GM04504 (cell line): ENCODE measurements at places on chromosomes 1 and 21.

- no peak for DNase-seq
These were observed 570 bp upstream of the NPR1 start for GRCh38 chr1:153677718-153678518.

DNA sequence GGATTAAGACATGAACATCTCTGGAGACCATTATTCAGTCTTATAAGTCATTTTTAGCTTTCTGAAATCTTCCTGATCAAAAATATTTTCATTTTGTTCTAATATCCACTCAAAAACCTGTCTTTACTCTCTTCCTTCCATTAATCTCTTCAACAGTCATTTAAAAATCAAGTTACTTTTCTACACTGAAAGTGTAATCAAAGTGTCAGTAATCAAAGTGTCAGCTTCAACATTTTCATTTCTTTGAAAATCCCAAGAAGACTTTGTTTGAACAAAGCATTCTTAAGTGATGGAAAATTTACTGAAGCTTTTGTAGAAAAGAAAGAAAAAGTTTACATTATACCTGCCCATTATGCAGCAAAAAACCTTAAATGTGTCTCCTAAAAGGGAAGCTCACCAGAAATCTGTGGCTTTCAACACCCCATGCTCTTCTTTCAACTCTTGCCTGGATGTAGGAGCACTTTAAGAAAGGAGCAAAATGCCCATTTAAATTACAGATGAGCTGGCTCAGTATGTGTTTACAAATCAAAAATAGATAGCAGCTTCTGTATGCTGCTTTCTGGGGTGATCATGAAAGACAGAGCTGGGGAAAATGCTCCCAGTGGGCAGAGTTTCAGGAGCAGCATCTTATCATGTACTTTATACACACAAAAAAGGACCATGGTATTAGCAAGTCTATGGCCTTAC, 260.8 kb upstream of the NCAM2 start:
- no peak for DNase-seq

GRCh38 chr1:211822677-211823407, 7.7 kb downstream of the LPGAT1 start:
- no peak for DNase-seq

DNA sequence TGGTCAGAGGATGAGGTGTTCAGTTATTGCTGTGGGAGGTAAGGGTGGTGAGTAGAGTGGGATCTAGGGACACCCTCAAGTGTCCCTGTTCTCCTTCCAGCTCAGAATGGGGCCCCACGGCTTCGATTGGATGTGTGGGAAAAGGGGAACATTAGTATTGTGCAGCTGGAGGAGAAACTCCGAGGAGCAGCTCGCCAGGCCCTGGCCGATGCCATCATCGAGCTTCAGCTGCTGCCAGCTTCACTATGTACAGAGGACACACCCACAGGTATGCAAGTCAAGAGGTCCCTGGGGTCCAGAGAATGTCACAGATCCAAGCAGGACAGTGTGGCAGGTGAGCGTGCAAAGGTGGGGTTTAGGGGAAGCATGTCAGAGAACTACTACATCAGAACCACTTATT, 13.9 kb downstream of the HYI start:
- no peak for DNase-seq

DNA sequence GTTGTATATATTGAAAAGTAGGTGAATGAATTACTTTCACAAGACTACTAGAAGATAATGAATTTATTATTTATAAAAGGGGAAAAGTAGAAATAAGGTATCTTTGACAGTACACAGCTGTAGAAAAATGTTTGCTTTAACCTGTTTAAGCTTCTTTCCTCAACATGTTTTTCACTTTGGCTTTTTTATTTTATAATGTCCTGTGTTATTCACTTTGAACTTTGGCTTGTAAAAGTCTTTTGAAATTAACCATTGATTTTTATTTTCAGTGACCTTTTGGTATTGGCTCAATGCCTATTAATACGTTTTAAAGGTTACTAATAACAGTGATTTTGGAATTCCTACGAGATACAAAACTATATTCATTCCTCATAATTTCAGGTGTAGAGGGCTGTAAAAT, 57.7 kb upstream of the MPC2 start:
- no peak for DNase-seq

- DNase-seq: no peak
These were observed 103.8 kb downstream of the PCBP3 start for GRCh38 chr21:45747233-45747766.

DNA sequence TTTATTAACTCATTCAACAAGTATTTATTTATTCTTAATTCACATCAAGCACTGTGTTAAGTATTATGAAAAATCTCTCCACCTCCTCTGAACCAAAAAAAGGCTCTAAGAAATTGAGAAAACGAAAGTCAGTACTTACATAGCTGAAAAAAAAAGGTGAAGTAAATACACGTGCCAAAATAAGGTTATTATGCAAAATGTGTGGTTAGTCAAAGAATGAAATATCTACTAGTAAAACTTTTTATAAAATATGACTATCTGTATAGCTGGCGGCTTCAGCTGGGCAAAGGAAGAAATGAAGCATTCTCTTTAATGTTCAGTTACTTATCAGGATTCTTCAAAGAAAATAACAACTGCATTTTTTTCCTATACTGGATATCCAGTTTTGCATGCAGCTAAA, 35.5 kb upstream of the ASPM start:
- DNase-seq: no peak

GRCh38 chr1:233700338-233700737, 86.4 kb downstream of the KCNK1 start:
- no peak for DNase-seq

GRCh38 chr1:55217226-55217986, 2.2 kb upstream of the USP24 start:
- DNase-seq: no peak

DNA sequence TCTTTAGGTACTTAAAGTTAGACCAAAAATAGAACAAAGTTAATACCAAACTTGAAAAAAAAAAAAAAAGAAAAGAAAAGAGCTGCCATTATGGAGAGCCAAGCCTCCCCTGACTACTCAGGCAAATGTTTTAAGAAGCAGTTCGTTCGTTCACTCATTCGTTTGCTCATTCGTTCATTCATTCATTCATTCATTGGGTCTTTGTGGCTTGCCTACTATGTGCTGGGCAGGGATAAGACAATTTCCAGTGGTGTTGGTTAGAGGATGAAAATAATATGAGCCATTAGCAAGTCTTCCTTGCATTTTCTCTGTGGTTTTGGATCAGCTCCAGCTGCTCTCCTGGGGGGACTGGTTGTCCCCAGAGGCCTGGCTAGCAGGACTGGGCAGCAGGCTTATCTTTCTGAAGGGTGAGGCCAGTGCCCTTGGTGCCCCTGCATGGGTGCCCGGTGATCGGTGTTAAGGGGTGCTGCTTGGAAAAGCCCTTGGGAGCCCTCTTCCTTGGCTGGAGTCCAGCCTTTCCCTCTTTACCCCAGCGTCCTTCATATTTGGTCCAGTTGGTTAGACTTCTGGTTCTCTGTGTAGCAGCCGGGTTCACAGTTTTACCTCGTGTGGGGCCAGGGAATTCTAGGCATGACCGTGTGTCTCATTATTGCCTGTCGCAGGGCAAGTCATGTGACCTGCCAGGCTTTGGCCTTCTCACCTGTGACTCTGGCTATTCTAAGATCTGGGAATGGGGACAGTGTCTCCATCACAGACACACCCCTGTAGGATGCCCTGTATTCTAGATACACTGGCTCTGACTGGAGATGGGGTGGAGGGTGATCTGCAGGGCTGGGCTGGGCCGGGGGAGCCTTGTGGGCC, 32.8 kb downstream of the LHX4 start:
- no peak for DNase-seq

DNA sequence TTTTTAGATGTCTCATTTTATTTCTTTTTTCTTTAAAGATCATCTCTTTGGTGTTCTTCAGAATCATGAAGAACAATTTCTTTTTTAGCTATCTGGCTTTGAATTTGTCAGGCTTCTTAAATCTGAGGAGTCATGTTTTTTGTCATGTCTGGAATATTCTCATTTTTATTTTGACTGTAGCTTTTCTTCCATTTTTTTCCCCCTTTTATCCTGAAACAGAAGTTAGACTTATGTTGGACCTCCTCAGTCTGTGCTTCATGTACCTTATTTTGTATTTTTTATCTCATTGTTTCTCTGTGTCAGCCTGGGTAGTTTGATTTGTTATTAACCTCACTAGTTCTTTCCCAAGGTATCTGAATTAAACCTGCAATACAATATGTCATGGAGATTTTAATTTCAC, 319.2 kb upstream of the ADGRL4 start:
- DNase-seq: no peak

GRCh38 chr1:67741121-67741520, 56.1 kb downstream of the GADD45A start:
- no peak for DNase-seq

DNA sequence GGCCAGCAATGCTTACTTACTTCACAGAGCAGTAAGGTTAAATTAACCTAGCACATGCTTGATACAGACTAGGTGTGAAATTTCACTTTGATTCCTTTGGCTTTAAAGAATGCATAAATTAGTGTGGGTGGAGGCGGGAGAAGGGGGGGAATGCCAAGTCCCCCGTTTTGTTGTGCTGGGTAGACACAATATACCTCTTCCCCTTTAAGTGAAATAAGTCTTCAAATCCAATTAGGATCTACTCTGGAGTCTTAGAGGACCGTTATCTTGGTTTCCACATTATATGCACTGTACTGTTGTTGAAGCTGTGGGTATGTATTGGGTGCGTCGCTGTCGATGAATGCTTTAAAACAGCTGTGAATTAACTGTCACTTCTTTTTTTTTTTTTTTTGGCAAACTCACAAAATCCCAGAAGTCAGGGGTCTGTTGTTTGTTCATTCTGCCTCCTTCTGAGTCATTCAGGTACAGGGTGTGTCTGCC, 1.6 kb upstream of the S1PR1 start:
- no peak for DNase-seq

DNA sequence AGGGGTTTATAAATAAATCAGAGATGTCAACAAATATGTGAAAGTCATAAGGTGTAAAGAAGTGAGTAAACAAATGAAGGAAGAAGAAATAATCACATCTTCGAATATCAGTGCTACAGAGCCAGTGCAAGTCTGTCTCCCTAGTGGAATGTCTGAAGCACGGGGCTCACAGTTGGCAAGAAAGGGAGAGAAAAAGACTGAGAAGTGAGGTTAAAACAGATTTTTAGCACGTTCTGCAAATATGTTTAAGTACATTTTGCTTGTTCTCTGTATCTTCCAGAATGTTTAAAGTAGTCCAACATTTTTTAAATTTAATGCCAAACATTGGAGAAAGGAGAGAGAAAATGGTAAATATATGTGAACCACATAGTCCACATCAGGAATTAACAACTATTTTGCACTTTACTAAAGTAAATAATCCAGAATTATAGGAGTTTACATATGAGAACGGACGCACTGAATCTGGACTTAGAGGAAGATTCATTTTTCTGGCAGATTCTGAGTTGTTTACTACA, 682.4 kb downstream of the LTN1 start:
- no peak for DNase-seq

DNA sequence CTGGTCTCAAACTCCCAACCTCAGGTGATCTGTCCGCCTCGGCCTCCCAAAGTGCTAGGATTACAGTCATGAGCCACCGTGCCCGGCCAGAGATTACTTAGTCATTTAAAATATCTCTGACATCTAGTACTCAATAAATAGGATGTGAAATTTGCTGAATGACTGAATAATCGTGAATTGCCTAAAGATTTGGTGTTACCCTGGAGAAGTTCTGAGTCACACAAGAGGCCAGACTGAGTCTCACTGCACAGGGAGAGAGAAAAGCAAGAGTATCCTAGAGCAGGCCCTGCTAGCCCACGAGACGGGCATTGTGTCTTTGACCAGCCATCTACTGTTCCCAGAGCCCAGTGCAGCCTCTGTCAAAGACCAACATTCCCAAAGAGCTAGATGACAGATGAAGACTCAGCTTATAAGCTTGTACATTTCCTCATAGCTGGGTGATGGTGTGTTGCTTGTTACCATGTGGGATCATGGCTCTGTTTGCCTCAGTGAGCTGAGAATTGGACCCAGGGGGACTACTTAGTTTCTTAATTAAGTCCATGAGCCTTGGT, 5.6 kb upstream of the EIF4G3 start:
- DNase-seq: no peak

GRCh38 chr21:45979141-45979631, 2.4 kb upstream of the COL6A1 start:
- DNase-seq: no peak

DNA sequence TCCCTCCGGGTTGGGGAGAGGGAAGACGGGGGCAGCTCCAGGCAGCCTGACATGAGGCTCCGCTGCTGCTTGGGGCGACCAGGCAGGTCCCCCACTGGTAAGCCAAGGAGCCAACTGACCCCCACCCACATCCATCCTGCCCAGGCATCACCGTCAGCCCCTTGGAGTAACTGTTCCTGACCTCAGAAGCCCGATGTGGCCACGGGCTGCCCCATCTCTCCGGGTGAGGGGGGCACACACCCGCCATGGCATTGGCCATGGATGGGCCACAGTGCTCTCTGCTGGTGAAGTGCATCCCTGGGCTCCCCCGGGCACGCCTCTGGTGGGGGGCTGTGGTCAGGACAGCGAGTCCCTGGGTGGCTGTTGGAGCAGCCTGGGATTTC, 100.0 kb downstream of the CRYAA start:
- DNase-seq: no peak

GRCh38 chr1:22231995-22232690, 89.2 kb upstream of the WNT4 start:
- no peak for DNase-seq

DNA sequence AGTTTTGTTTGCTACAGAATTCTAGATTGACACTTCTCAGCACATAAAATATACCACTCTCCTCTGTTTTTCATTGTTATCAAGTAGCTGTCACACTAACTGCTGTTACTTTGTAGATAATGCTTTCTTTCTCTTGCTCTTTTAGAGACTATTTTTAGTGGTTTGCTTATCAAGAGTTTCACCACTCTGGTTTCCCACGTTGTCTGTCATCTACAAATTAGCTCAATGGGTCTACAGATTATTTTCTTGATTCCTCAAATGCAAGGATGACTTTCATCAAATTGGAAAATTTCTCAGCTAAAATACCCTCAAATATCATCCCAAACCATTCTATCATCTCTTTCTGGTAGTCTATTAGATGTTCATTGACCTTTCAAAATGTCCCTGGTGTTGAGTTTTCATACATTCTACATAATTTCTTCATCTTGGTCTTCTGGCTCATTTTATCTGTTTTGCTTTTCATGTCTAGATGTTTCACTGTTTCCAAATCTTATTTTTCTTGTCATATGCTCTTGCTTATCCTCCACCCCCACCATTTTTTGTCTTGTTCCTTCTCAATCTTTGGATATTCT, 122.5 kb downstream of the TRIM33 start:
- no peak for DNase-seq

DNA sequence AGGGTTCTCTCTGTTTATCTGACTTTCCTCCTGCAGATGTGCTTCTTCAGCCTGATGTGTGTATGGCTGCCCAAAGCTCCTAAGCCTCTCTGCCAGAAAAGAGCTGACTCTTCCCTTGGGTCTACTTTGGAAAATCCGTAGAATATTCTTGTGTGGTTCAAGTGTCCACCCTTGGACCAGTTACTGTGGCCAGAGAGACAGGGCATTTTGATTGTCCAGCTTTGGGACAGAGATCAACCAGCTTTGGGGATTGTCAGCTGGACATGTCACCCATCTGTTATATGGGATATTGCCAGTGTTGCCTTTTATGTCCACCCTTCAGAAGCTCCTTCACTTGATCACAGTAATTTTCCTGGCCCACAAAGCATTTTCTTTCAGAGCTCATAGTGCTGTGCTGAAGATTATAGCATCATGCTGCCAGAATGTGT, 126.2 kb upstream of the L1TD1 start:
- DNase-seq: no peak
